ENCODE measurements at places on chromosomes 2 and 18.
A peak's percentile ranks its signal among the peaks of the same experiment; 100 is the strongest.

- DNase-seq: no peak
Measured at GRCh38 chr18:808502-808901, 3.5 kb downstream of the YES1 start.

DNA sequence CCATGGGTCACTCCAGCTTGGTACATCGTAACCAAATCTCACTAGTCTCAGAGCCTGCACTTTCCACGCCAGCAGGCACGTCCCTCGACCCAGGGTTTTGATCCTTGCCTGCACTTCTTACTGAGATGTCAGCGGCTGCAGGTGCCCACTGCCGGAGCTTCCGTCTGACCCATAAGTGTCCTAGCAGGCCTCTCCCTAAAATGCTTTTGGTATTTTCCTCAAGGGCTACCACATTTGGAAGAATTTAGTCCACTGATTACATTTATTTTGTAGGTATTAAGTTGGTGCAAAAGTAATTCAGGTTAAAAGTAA is 175.0 kb upstream of the FBXO11 start:
- DNase-seq: no peak

DNA sequence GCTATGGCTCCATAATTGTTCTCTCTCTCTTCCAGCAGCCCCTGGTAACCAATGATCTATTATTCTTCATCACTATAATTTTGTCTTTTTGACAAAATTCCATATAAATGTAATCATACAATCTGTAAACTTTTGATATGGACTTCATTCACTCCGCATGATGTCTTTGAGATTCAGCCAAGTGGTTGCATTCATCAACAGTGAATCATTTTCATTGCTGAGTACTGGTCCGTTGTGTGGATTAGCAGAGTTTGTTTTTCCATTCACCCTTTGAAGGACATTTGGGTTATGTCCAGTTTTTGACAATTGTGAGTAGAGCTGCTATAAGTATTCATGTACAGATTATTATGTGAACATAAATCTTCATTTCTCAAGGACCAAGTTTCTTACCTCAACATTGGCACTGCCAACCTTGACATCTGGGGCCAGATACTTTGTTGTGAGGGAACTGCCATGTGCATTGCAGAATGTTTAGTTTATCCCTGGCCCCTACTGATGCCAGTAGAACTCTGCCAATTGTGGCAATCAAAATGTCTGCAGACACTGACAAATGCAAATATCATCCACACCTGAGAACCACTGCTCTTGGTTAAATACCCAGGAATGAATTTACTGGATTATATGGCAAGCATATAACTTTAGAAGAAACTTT is 48.4 kb upstream of the BCL2L11 start:
- DNase-seq: no peak

DNA sequence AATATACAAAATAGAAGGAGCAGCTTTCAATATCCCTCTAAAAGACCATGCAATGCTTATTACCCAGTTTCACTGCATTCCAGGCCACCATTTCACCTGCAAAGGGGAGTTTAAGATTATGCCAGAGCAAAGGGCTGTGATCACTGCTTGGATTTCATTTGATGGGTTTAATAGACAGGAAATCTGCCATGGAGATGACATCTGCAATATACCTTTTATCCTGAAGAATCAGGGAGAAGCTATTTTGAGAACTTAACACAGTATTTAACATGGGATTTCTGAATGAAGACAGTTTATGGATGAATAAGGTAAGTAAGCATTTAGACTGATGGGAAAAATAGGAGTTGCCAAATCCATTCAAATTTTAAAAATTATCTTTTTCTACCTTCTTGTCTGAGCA is 303.0 kb upstream of the SLC8A1 start:
- DNase-seq: no peak

GRCh38 chr2:85854166-85854509 is 34.7 kb downstream of the ST3GAL5 start:
- DNase-seq: no peak

- DNase-seq: peak; percentile 52
Measured at GRCh38 chr18:61096226-61096625, 237.0 kb upstream of the CDH20 start.

DNA sequence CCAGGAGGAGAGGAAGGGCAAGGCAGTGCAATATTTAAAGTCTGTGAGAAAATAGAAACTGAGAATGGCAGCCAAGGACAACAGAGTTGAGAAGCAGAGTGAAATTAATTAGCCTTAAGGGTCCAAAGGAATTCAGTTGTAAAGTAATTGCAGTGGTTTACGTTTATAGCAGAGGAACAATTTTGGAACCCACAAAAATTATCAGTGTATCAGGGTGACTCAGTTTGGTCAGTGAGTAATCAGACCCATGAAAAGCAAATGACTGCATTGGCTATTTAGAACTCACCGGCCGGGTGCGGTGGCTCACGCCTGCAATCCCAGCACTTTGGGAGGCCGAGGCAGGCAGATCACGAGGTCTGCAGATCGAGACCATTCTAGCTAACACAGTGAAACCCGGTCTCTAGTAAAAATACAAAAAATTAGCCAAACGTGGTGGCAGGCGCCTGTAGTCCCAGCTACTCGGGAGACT is 245.8 kb upstream of the SLC39A10 start:
- DNase-seq: no peak

- peak; percentile 38 for DNase-seq
Measured at GRCh38 chr18:41940506-41941215, 14.4 kb upstream of the PIK3C3 start.

DNA sequence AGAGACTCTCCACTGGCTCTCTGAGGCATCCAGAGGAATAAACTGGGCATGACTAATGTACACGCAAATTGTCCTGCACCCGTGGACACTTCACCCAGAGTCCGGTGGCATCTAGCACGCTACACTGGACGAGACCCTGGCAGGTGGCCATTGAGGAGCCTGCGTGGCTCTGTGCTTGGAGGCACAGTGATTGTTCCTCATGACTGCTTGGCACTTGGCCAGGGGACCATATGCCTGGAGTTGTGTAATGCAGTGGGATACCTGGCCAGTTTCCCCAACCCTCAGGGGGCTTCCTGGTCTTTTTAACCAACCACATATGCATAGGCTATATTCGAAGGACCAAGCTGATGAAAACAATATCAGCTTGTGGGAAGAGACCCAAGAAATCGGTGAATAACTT is 66.6 kb downstream of the MTCL1 start:
- peak; percentile 70 for DNase-seq

DNA sequence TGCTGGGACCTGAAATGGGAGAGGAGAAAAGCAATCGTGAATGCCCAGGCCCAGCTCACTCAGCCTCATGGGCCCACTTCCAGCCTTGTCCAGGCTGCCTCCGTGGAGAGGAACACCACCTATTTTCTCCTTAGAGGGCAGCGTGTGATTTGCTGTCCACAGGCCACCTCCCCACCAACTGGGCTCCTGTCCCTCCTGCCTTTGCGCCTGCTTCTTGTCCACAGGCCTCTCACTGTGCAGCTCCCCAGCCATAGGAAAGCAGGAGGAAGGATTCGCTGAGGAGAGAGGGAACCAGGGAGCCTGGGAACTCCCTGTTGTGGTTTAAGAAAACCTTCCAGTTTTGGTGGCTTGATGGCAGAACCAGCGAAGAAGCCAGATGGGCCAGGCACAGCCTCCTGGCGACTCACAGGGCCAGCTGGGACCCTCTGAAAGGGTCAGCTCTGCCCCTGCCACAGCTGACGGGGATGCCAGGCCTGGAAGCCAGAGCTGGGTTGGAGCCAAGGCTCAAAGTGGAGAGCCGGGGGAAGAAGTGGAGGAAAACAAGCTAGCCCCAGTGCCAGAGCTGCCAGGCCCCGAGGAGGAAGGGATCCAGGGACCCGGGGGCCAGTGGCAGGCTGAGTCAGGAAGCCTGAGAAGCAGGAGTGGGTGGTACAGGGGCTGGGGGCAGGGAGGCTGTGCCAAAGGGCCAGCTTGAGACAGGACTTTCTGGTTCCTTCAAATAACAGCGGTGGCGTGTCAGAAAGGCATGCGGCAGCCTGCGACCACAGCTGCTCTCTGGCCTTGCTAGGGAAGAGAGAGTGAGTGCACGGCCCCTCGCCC is 9.9 kb downstream of the TMBIM1 start:
- no peak for DNase-seq

- peak; percentile 67 for DNase-seq
Measured at GRCh38 chr18:74172697-74173433, 24.5 kb downstream of the TIMM21 start.

DNA sequence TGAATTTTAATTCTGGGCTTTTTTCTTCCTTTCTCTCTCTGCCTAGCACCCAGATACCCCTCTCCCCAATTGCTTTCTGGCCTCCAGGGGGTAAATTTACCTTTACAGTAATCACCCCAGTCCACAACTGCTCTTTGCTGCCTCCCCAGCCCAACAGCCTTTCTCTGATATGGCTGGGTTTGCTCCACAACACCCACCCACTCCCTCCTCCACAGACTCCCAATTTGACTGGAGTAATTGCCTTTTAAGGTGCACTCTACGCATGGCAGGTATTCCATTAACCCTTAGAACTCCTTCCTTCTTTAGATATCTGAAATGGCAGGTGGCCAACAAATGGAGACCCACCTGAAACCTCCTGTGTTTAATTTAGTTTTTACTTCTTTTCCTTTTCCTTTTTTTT is 3.6 kb downstream of the CELF4 start:
- no peak for DNase-seq

DNA sequence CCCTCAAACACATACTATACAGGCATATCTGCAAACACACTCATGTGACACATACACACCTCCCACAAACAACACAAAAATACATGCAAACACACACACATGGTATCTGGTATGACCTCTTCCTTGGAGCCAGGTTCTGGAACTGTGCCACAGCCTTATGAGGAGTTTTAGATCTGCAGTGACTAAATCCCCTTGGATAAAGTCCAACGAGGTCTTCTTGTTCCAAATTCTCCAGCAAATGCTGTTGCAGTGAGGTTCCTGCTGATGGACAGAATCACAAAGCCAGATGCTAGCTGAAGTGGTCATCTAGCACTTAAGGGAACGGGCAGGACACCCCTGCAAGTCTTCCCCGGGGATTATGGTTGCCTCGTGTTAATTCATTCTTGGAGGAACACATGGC is 54.5 kb upstream of the DAPL1 start:
- DNase-seq: no peak

GRCh38 chr18:50193796-50194630 is 934 bp downstream of the MYO5B start:
- no peak for DNase-seq

GRCh38 chr2:156343940-156344301 is 11.4 kb upstream of the NR4A2 start:
- DNase-seq: no peak

DNA sequence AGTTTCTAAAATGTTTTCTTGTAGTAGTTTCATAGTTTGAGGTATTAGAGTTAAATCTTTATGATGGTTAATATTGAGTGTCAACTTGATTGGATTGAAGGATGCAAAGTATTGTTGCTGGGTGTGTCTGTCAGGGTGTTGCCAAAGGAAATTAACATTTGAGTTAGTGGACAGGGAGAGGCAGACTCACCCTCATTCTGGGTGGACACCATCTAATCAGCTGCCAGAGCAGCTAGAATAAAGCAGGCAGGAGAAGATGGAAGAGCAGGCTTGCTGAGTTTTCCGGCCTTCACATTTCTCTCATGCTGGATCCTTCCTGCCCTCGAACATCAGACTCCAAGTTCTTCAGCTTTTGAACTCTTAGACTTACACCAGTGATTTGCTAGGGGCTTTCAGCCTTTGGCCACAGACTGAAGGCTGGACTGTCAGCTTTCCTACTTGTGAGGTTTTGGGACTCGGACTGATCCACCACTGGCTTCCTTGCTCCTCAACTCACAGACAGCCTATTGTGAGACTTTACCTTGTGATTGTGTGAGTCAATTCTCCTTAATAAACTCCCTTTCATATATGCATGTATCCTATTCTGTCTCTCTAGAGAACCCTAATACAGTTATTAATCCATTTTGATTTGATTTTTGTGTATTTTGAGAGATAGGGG is 56.8 kb upstream of the STK39 start:
- no peak for DNase-seq

GRCh38 chr2:130836501-130837174 is at the start of gene ARHGEF4:
TSS of gene ARHGEF4 (plus strand) at chr2:130836914. CDS start at chr2:130836954, 40 bp downstream.
- peak; percentile 65 for DNase-seq

DNA sequence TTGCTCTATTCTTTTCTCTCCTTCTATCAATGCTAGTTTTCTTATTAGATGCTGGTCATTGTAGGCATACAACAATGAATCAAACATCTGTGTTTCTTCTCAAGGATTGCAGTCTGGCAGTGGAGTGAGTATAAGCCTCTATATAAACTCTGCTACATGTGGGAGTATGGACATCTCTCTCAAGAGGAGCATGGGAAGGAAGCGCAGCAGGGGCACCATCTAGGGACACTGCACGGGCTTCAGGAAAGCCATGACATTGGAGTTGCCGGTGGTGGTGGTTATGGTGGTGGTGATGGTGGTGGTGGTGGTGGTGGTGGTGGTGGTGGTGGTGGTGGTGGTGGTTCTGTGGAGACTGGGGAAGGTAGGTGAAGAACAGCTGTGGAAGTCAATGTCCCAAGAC is 462.6 kb downstream of the RNF144A start:
- DNase-seq: peak; percentile 46

GRCh38 chr2:156589381-156590079 is 153.4 kb downstream of the GPD2 start:
- peak; percentile 25 for DNase-seq

GRCh38 chr2:181250691-181251090 is 206.5 kb upstream of the ITGA4 start:
- DNase-seq: no peak

DNA sequence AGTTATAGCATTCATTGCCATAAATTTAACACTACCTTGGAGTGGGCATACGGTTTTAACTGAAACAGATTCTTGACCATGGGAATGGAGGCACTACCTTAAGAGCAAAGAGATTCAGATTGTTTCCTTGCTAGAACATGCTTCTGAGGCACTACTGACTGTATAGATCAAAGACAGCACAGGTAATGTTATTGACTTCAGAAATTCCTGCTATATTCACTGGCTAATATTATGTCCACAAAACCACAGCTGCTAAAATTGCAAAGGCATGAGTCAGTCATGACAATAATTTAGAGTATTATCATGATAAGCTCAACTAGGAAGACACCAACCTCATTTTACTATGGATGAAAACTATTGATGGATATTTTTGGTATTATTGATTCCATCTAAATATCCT is 39.4 kb downstream of the SLC8A1 start:
- DNase-seq: no peak

- DNase-seq: no peak
Measured at GRCh38 chr18:10336749-10337350, 117.6 kb upstream of the APCDD1 start.

DNA sequence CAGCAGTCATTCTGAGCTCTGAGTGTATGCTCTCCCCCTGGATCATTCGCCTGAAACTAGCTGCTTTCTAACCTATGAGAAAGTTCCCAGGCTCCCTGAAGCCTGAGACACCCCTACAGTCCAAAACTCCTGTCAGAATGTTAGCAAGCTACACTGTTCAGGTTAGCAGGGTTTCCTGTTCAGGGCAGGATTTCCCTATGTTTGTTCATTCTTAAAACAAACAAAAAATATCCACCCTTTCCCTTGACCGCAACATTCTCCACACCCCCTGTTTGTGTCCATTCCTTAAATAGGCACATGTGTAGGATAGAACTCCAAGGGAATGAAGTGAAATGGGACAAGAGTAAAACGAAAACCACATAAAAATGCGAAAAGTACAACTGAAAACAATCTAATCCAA is 83.1 kb downstream of the KLF7 start:
- DNase-seq: no peak

GRCh38 chr2:77922567-77922966 is 400.4 kb upstream of the LRRTM4 start:
- DNase-seq: no peak
